ENCODE measurements at places on chromosomes 2 and 18. TPM values are rescaled to one million over a fixed set of nuclear protein-coding genes. Genes with fewer than 3 reads are reported as not detected.
A peak's percentile ranks its signal among the peaks of the same experiment; 100 is the strongest.

The LINC00305 gene
- total RNA-seq: not detected

DNA sequence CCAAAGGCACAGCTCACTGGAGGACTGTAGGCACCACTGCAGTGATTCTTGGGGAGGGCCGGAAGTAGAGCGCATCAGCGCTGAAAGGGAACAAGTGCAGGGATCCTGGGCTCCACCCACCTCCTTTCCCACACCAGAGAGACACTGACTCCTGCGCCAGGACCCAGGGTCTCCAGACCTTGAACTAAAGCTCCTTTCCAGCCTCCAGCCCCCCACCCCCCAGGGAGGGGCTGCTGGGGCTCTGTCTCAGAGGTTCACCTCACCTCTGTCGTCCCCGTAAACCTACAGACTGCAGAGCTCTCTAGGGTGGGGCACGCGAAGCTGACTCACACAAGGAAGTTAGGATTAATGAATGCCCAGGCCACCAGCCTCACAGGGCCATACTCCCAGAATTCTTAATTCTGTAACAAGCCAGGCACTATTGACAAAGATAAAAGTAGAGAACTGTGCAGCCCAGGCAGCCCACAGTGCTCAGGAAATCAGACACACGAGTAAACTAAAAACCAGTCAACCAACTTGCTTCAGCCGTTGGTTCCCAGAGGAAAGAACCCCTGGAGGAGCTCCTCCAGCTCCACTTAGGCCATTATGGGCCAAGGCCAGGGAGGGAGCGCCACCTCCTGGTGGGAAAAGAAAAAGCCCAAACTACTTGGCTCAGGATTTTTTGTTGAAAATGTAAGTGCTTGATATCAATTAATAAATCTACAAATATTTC, 45.1 kb upstream of the ACAA2 start:
- H3K27ac ChIP-seq: peak overlapping the region; percentile 79
- peaks cover 7% of the 10 kb centered on the region for H3K4me1 ChIP-seq
- H3K4me3 ChIP-seq: no peak overlapping the region
- no peaks in the 10 kb centered on the region for H3K27me3 ChIP-seq
- peak; percentile 73 for DNase-seq

DNA sequence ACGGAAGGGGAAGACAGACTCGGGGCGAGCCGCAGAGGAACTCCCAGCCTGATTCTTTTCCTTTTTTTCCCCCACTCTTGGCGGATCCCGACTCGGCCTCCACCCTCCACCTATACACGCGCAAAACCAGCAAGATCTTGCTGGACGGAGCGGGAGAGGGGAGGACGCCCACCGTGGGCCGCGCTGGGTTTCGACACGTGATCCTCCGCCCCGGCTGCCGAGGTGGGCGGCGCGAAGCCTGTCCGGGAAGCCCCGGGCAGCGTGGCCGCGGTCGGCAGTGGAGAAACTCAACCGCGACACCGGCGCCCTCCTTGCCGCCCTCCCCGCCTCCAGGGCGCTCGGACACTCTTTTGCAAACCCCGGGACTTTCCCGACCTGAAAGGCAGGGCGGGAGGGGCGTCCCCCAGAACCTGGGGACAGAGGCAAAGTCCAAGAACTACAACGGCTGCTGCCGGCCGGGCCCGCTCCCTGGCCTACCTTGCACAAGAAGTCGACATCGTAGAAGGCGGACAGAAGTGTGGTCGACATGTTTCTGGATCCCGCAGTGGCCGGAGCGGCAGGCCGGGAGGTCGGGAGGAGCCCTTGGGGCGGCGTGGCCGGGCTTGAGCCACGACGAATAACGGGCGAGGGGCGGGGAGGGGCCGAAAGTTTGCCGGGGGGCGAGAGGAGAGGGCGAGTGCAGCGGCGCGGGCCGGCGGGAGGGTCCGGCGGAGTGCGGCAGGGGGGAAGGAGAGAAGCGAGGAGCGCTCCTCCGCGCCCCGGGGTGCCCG, 433 bp downstream of the ZFP36L2 start:
- no peaks in the 10 kb centered on the region for H3K27me3 ChIP-seq
- peaks cover 45% of the 10 kb centered on the region for H3K4me1 ChIP-seq
- H3K36me3 ChIP-seq: peaks cover 21% of the 10 kb centered on the region
- peak overlapping the region; percentile 70 for H3K27ac ChIP-seq

- H3K36me3 ChIP-seq: no peaks in the 10 kb centered on the region
- H3K4me3 ChIP-seq: no peak overlapping the region
- no peak for DNase-seq
- H3K27me3 ChIP-seq: no peaks in the 10 kb centered on the region
Observed at GRCh38 chr2:8517850-8518498, 163.9 kb upstream of the ID2 start.

- H3K36me3 ChIP-seq: no peaks in the 10 kb centered on the region
- H3K27ac ChIP-seq: no peak overlapping the region
- DNase-seq: no peak
- no peaks in the 10 kb centered on the region for H3K27me3 ChIP-seq
- no peaks in the 10 kb centered on the region for H3K4me1 ChIP-seq
- no peak overlapping the region for H3K4me3 ChIP-seq
Observed at GRCh38 chr2:137220438-137220993, 455.2 kb downstream of the THSD7B start.

- no peaks in the 10 kb centered on the region for H3K27me3 ChIP-seq
- H3K27ac ChIP-seq: no peak overlapping the region
Observed at GRCh38 chr2:239020541-239021041, 172.7 kb downstream of the TWIST2 start.

GRCh38 chr18:79250301-79250981, 145.3 kb upstream of the NFATC1 start:
- no peaks in the 10 kb centered on the region for H3K4me1 ChIP-seq
- DNase-seq: no peak
- H3K4me3 ChIP-seq: no peak overlapping the region
- H3K27me3 ChIP-seq: no peaks in the 10 kb centered on the region

DNA sequence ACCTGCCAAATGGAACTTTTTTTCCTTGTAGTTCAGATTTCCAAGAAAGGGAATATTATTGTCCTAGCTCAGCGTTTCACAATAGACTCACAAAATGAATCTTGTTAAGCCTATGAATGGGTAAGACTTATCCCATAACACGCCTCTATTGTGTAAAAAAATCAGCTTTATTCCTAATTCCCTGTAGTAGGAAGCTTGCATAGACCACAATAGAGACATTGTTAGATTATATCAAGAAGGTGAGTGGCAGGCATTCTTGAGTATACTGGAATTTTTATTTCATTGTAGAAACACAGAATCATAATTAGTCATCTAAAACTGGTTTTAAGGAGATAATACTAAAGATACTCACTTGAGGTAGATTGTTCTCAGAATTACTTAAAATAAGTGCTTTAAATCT, 46.5 kb upstream of the SLC30A6 start:
- DNase-seq: no peak
- no peaks in the 10 kb centered on the region for H3K27me3 ChIP-seq

The FRZB gene
- 0.16 TPM for total RNA-seq

DNA sequence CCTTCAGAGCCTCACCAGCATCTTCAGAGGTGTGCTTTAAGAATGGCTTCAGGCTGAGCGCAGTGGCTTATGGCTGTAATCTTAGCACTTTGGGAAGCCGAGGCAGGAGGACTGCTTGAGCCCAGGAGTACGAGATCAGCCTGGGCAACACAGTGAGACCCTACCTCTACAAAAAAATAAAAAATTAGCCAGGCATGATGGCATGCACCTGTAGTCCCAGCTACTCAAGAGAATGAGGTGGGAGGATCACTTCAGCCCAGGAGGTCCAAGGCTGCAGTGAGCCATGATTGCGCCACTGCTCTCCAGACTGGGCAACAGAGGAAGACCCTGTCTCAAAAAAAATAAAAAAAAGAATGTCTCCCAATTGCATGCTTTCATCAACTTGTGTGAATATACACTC, 133.3 kb upstream of the ARL5A start:
- no peak overlapping the region for H3K27ac ChIP-seq
- H3K4me3 ChIP-seq: no peak overlapping the region
- H3K4me1 ChIP-seq: no peaks in the 10 kb centered on the region
- no peak for DNase-seq

GRCh38 chr2:46812361-46813019, 103.1 kb downstream of the MCFD2 start:
- no peak overlapping the region for H3K27ac ChIP-seq
- H3K27me3 ChIP-seq: no peaks in the 10 kb centered on the region
- no peak for DNase-seq
- H3K4me1 ChIP-seq: peaks cover 13% of the 10 kb centered on the region
- no peak overlapping the region for H3K4me3 ChIP-seq

DNA sequence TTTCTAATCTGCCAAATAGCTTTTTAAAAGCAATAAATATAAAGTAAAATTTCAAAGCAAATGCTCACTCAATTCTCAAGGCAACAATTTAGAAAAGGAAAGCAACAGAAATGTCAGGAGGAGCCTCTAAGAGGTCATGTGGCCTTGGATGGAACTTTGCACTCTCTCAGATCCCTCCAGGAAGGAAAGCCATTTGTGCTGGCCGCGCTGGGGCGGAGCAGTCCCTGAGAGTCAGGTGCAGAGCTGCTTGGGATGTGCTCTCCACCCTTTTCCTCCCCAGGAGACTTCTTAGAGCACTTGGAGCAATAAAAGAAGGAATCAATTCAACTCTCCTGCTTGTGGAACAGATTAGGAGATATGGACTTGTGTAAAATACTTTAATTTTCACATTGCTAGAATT, 379.8 kb upstream of the LINC00305 start:
- H3K36me3 ChIP-seq: no peaks in the 10 kb centered on the region
- no peaks in the 10 kb centered on the region for H3K4me1 ChIP-seq
- H3K27me3 ChIP-seq: no peaks in the 10 kb centered on the region
- H3K4me3 ChIP-seq: no peak overlapping the region

The ANKRD62 gene
- total RNA-seq: not detected

The DNER gene
- total RNA-seq: not detected

- no peaks in the 10 kb centered on the region for H3K4me1 ChIP-seq
- DNase-seq: no peak
- H3K27ac ChIP-seq: no peak overlapping the region
- H3K36me3 ChIP-seq: no peaks in the 10 kb centered on the region
- no peak overlapping the region for H3K4me3 ChIP-seq
- H3K27me3 ChIP-seq: no peaks in the 10 kb centered on the region
Observed at GRCh38 chr2:110843959-110844510, 111.7 kb downstream of the ACOXL start.

GRCh38 chr2:229087843-229088516, 183.1 kb downstream of the PID1 start:
- peaks cover 22% of the 10 kb centered on the region for H3K4me1 ChIP-seq
- no peaks in the 10 kb centered on the region for H3K27me3 ChIP-seq

DNA sequence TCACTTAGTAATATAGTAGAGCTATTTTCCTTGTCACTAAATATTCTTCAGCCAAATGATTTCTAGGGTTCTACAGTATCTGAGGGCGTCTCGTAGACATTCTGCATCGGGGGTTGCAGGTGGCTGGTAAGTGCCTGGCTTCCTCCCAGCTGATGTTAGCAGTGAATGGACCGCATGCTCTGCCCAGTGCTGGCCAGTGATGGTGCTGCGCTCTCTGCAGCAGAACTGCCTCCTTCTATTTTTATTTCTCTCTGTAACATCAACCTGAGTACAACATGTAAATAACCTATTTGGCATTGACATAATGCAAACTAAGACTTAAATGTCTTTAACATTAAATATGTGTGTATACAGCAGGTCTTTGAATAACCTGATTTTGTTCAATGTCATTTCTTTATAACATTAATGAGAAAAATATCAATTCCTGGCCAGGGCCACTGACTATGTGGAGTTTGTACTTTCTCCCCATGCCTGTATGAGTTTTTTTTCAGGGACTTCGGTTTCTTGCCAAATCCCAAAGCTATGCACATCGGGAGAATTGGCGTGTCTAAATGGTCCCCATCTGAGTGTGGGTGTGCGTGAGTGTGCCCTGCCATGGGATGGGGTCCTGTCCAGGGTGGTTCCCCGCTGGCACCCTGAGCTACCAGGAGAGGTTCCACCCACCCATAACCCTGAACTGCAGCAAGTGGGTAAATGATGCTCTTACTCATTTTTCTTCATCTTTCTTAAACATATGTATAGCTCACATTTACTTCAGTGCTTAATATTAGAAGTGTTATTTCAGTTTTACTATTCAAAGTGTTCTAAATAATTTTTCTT, 278.2 kb upstream of the EPAS1 start:
- H3K4me1 ChIP-seq: no peaks in the 10 kb centered on the region
- H3K27ac ChIP-seq: no peak overlapping the region
- H3K36me3 ChIP-seq: no peaks in the 10 kb centered on the region
- no peak overlapping the region for H3K4me3 ChIP-seq
- no peaks in the 10 kb centered on the region for H3K27me3 ChIP-seq

The SKOR2 gene
- total RNA-seq: not detected
